ENCODE measurements at places on chromosomes 3 and 15.

DNA sequence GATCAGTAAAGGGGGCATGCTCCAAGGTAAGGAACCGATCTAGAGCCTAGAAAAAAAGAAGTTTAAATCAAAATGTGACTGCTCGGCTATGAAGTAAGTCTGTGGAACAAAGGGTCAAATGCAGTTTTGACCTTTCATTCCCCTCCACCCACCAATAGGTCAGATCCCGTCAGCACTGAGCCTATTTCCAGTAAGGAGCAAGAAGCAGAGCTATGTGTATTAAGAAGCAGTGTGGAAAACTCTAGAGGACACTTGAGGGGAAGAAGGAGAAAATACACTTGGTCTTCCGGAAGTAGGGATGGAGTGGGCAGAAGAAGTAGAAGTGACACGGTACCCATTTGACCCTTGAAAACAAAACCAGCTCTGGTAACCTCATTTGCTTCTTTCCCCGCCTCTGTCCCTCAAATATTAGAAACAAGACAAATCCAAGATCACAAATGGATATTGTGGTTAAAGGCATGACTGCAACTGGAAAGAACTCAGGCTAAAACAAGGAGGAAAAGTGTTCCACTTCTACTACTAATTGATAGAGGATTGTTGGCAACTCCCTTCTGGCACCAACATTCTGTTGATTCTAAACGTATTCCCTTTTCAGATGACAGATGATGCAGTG, 888.3 kb upstream of the NR2F2 start:
- no peak for DNase-seq

DNA sequence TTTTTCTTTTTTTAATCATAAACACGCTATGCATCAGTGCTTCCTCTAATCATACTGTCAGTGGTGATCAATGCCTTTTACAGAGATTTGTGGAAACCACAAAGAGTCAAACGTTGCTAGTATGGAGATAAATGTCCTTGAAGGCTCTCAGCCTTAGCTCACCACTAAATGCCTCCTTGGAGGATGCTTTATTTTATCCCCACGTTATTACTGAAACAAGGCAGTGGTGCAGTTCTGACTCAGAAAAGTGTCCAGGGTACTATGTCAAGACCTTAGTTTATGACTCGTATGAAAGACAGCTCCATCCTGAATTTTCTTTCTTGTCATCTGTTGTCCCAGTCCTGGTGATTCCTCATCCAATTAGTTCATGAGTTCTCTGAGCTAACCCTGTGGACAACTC, 1146.7 kb downstream of the IGSF11 start:
- no peak for DNase-seq

DNA sequence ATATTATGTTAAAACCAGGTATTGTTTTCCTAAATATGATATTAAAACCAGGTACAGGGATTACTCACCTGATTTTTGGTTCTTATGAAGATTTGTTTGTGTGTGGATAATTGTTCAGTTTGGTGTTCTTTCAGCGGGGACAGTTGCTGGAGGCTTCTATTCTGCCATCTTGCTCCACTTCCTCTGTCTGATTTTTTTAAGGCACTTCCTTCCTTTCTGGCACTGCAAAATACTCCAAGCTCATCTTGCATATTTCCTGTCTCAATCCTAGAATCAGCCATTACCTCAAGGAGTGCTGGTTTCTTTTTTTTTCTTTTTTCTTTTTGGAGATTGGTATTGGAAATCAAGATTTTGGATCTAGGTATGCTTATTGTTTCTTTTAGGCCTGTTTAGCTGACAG, 229.9 kb downstream of the SV2B start:
- no peak for DNase-seq

- DNase-seq, result no peak
These were observed 53.9 kb downstream of the SMAD3 start for GRCh38 chr15:67119238-67119846.

DNA sequence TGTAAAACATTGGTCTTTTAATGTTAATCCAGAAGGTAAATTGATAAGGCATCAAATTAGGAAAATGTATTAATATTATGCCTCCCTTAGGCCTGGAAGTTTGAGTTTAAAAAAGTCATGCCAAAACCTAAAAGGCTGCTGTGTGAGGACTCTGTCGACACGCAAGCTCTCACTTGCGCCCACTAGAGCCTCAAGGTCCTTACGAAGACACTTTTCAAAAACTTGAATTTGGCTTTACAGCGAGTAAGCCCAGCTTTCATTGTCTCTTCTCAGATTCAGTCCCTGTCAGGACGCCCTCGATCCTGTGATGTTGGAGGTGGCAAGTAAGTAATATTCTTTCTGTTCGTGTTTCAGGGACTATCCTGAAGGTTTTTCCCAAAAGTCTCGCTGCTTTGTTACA, 89.7 kb downstream of the CRTC3 start:
- no peak for DNase-seq

- no peak for DNase-seq
These were observed 10.7 kb downstream of the WHAMM start for GRCh38 chr15:82820128-82820527.

DNA sequence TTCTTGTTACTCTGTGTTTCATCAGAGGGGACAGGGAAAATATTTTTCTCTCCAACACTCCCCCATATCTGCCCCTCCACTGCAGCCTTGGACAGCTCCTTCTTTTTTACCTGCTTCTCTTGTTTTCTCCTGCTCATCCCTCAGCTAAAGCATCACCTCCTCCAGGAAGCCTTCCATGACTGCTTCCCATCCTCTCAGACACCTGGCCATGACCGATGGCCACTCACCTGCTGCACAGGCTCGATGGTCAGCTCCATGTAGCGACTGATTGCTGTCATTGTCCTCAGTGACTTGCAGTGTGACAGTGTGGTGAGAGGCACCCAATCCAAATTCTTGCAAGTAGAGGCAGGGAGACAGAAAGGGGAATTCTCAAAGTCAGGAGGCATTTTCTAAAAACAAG, 22.5 kb downstream of the TMEM44 start:
- no peak for DNase-seq

DNA sequence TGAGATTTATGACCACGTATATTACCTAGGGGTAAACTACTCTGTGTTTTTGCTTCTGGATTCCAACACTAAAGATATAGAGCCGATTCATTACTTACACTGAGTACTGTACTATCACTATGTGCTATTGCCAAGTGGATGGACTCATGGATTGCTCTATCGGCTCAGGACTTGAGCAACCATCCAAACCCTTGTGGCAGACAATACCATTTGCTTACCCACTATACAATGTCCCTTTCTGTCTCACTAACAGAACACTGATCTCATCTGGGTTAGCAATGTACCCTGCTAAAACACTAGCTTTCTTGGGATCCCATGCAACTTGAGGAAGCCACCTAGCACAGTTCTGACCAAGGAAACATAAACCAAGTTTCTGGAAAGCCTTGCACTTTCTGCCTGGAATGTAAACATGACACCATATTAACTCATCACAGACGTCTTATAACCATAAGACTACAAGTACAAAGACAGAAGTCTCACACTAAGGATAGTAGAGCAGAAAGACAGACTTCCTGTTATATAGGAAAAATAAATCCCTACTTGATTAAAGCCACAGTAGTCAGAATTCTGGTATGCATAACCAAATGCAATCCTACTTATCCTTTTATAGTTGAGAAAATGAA, 38.6 kb downstream of the HACD2 start:
- no peak for DNase-seq

- DNase-seq, result no peak
These were observed 469.5 kb downstream of the CNTN4 start for GRCh38 chr3:2568156-2568555.

DNA sequence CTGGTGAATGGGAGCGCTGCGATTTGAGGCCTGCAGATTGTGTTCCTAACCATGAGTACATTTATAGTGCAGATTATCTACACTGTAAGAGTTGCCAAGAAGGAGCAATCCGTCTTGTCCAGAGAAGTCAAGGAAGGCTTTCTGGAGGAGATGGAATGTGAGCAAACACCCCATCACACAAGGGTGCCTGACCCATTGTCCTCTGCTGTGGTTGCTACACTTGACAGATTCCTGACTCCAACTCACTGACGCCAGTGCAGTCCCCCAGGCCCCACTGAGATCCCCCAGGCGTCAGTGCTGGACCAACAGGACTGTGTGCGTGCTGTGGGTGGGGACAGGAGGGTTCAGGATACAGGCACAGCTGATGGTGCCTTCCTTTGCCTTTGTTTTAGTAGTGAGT, 135.9 kb upstream of the TPM1 start:
- no peak for DNase-seq

DNA sequence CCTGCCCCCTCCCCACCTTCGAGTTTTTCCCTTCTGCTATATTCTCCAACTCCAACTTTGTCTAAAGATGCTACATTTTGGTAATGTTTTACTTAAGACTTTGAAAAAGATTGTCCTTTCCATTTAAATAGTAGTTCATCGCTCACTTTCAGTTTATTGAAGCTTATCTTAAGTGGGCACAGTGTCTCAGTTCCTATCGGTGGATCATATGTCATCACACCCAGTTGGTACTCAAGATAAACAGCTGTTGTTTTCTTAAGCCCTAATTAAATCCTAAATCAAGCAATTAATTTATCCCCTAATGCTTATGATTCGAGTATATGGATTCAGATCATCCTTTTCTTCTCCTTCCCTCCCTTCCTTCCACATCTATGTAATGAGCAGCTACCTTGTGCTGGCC, 210.7 kb downstream of the TLE3 start:
- DNase-seq, result no peak

All from anterior cingulate cortex (tissue), 58 donors.